ENCODE measurements at places on chromosomes 5 and 9.

DNA sequence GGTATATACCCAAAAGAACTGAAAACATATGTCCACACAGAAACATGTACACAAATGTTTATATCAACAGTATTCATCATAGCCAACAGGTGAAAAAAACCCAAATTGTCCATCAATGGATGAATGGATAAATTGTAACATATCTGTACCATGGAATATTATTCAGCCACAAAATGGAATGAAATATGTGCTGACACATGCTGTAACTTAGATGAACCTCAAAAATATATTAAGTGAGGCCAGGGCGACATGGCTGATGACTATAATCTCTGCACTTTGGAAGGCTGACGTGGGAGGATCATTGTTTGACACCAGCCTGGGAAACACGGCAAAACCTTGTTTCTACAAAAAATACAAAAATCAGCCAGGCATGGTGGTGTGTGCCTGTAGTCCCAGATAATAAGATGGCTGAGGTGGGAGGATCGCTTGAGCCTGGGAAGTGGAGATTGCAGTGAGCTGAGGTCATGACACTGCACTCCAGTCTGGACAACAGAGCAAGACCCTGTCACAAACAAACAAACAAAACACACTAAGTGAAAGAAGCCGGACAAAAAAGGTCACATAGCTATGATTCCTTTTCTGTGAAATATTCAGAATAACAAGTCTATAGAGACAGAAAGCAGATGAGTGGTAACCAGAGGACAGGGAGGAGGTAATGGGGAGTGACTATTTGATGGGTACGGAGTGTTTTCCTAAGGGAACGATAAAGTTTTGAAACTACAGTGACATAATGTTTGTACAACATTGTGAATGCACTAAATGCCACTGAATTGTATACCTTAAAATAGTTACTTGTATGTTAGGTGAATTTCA is 11.4 kb downstream of the KYAT1 start:
- H3K4me1 ChIP-seq, result no peaks in the 10 kb centered on the region
- no peaks in the 10 kb centered on the region for H3K27me3 ChIP-seq
- H3K4me3 ChIP-seq, result no peak overlapping the region
- DNase-seq, result no peak

- H3K36me3 ChIP-seq, result no peaks in the 10 kb centered on the region
- H3K4me3 ChIP-seq, result no peak overlapping the region
- no peak overlapping the region for H3K27ac ChIP-seq
- H3K4me1 ChIP-seq, result no peaks in the 10 kb centered on the region
- no peaks in the 10 kb centered on the region for H3K27me3 ChIP-seq
These were observed 47.0 kb downstream of the KLF9 start for GRCh38 chr9:70367305-70367930.

GRCh38 chr5:56481428-56482357 is 248.6 kb upstream of the ANKRD55 start:
- peak overlapping the region; percentile 96 for H3K27ac ChIP-seq
- DNase-seq, result peak; percentile 5
- peaks cover 36% of the 10 kb centered on the region for H3K27me3 ChIP-seq
- H3K4me1 ChIP-seq, result peaks cover 7% of the 10 kb centered on the region

GRCh38 chr9:121748727-121749423 is 97.4 kb downstream of the DAB2IP start:
- H3K36me3 ChIP-seq, result peaks cover 4% of the 10 kb centered on the region
- peak overlapping the region; percentile 76 for H3K27ac ChIP-seq
- peaks cover 23% of the 10 kb centered on the region for H3K4me1 ChIP-seq

GRCh38 chr5:146884066-146884626 is 5.6 kb upstream of the PPP2R2B start:
- H3K36me3 ChIP-seq, result no peaks in the 10 kb centered on the region
- H3K4me3 ChIP-seq, result no peak overlapping the region

DNA sequence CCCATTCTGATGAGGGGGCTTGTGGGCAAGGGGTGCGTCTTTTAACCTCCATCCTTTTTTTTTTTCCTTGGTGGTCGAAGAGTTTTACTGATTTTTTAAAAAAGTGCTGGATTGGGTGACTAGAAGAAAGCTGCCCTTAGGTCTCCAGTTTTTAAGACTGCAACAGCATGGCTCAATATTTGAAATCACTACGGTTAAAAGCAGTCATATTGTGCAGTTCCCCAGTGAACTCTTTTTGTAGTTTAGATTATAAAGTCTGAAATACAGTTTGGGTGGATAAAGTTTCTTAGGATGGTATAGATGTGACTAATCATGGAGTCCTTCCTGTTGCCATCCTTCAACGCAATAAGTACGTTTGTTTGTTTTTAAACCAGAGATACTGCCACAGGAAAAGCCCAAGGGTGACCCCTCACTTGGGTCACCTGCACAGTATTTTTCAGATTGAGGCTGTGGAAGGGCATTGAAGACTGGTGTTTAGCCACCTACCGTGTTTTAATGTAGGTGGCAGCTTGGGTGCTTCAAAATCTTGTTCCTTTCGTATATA is 520 bp upstream of the DHFR start:
- no peaks in the 10 kb centered on the region for H3K27me3 ChIP-seq
- no peak for DNase-seq
- H3K36me3 ChIP-seq, result peaks cover 40% of the 10 kb centered on the region
- H3K27ac ChIP-seq, result peak overlapping the region; percentile 92
- H3K4me3 ChIP-seq, result peak overlapping the region; percentile 78
- H3K4me1 ChIP-seq, result peaks cover 28% of the 10 kb centered on the region

- no peak overlapping the region for H3K27ac ChIP-seq
- no peak overlapping the region for H3K4me3 ChIP-seq
- DNase-seq, result no peak
- no peaks in the 10 kb centered on the region for H3K27me3 ChIP-seq
These were observed 17.5 kb downstream of the SPOCK1 start for GRCh38 chr5:137481596-137481995.

GRCh38 chr9:129036923-129037766 is 719 bp downstream of the MIGA2 start:
- H3K4me1 ChIP-seq, result peaks cover 33% of the 10 kb centered on the region
- H3K4me3 ChIP-seq, result peak overlapping the region; percentile 98
- no peaks in the 10 kb centered on the region for H3K27me3 ChIP-seq
- peak overlapping the region; percentile 95 for H3K27ac ChIP-seq
- DNase-seq, result no peak

GRCh38 chr9:111330124-111330523 is at the start of gene OR2K2:
Gene OR2K2 (minus strand): TSS chr9:111330224. CDS start chr9:111328433, 1,791 bp downstream.
- peaks cover 43% of the 10 kb centered on the region for H3K27me3 ChIP-seq
- no peak within 1 kb of the TSS for H3K4me3 ChIP-seq
- peaks cover 6% of the 10 kb centered on the region for H3K4me1 ChIP-seq
- H3K36me3 ChIP-seq, result no peaks in the 10 kb centered on the region

DNA sequence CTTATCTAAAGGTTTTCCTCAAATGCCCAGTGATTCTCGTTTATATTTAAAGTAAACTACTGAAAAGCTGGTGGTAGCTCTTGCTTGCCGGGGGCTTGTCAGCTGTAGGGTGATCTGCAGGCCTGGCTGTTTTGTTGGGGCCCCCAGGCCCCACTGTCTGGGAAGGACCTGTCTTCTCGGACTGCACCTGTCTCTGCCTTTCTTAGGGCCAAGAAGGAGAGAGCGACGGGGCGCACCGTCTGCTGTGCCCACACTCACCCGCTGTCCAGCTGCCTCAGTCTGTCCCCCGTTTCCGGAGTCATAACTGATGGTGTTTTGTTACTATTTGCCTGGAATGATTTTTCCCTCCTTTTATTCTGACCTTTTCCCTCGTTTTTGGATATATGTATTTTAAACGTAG is 94.1 kb upstream of the CACNA1B start:
- H3K4me3 ChIP-seq, result no peak overlapping the region
- H3K36me3 ChIP-seq, result peaks cover 50% of the 10 kb centered on the region
- no peak overlapping the region for H3K27ac ChIP-seq
- H3K4me1 ChIP-seq, result peaks cover 14% of the 10 kb centered on the region

- peak overlapping the region; percentile 79 for H3K4me3 ChIP-seq
- no peaks in the 10 kb centered on the region for H3K27me3 ChIP-seq
- peak; percentile 66 for DNase-seq
- peaks cover 22% of the 10 kb centered on the region for H3K36me3 ChIP-seq
- peak overlapping the region; percentile 98 for H3K27ac ChIP-seq
These were observed 232.5 kb downstream of the ARHGAP26 start for GRCh38 chr5:143002459-143003327.

GRCh38 chr9:134339183-134339806 is 13.0 kb downstream of the RXRA start:
- H3K4me3 ChIP-seq, result no peak overlapping the region
- H3K4me1 ChIP-seq, result peaks cover 33% of the 10 kb centered on the region
- no peaks in the 10 kb centered on the region for H3K36me3 ChIP-seq
- DNase-seq, result no peak
- H3K27me3 ChIP-seq, result no peaks in the 10 kb centered on the region

GRCh38 chr9:136023410-136024225 is 62.4 kb upstream of the UBAC1 start:
- no peak overlapping the region for H3K4me3 ChIP-seq
- DNase-seq, result no peak
- peaks cover 41% of the 10 kb centered on the region for H3K4me1 ChIP-seq
- H3K27ac ChIP-seq, result peak overlapping the region; percentile 93

GRCh38 chr5:159452480-159453167 is 122.3 kb upstream of the IL12B start:
- H3K36me3 ChIP-seq, result peaks cover 2% of the 10 kb centered on the region
- H3K4me3 ChIP-seq, result no peak overlapping the region
- no peak overlapping the region for H3K27ac ChIP-seq
- no peaks in the 10 kb centered on the region for H3K27me3 ChIP-seq
- peaks cover 5% of the 10 kb centered on the region for H3K4me1 ChIP-seq
- DNase-seq, result no peak

DNA sequence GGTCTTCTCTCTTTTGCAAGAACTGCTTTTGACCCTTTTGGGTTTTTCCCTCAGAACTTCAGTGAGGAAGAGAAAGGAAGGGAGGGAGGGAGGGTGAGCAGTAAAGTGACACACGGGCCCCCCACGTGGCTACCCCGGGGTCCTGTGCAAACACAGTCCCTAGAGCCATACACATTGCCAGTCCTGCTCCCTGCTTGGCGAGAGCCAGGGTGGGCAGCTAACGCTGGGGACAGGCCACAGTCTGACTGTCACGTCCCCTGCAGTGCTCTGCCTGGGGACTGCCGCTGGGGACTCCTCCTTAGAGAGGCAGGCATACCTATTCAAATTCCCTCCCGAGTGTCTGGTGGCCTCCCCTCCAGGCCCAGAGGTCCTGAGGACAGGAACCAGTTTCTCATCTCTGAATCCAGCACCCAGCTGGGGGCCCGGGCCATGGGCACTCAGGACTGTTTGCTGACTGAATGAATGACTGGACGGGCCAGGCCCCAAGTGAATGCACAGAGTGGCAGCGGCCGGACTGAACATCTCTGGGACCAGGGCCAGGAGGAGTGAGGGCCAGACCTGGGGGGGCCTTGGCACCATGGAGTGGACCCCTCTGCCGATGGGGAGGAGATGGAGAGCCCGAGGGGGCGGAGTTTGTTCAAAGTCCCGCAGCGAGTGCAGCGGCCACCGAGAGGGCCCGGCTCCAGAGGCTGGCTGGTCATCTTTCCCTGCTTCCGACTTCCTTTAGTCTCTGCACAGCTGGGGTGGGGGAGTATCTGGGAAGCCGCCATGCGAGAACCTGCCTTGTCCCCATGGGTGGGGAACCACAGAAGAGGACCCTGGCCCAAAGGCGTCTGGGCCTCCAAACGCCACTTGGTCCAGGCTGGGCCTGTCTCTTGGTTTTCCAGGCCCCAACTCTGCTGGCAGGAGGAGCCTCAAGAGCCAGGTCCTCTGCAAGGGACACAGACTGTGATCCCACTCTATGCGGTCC is 5.8 kb downstream of the CCDC187 start:
- H3K36me3 ChIP-seq, result peaks cover 3% of the 10 kb centered on the region
- H3K4me1 ChIP-seq, result no peaks in the 10 kb centered on the region
- peaks cover 15% of the 10 kb centered on the region for H3K27me3 ChIP-seq
- no peak overlapping the region for H3K4me3 ChIP-seq
- no peak overlapping the region for H3K27ac ChIP-seq

DNA sequence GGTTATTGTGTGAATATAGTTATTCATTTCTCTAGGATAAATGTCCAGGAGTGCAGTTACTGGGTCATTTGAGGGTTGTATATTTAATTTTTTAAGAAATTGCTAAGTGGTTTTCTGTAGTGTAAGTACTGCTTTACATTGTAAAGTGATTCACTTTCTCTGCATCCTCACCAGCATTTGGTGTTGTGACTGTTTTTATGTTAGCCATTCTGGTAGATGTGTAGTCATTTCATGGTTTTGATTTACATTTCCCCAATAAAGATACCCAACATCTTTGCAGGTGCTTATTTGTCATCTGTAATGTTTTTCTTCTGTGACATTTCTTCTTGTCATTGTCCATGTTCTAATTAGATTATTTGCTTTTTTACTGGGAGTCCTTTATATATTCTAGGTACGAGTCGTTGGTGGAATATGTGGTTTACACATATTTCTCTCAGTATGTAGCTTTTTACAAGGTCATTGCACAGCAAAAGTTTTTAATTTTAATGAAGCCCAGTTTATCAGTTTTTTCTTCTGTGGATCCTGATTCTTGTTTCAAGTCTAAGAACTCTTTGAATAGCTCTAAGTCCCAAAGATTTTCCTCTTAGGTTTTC is 34.0 kb downstream of the SCGB3A1 start:
- DNase-seq, result no peak
- no peak overlapping the region for H3K27ac ChIP-seq
- peaks cover 43% of the 10 kb centered on the region for H3K36me3 ChIP-seq
- H3K4me3 ChIP-seq, result no peak overlapping the region
- H3K27me3 ChIP-seq, result no peaks in the 10 kb centered on the region

DNA sequence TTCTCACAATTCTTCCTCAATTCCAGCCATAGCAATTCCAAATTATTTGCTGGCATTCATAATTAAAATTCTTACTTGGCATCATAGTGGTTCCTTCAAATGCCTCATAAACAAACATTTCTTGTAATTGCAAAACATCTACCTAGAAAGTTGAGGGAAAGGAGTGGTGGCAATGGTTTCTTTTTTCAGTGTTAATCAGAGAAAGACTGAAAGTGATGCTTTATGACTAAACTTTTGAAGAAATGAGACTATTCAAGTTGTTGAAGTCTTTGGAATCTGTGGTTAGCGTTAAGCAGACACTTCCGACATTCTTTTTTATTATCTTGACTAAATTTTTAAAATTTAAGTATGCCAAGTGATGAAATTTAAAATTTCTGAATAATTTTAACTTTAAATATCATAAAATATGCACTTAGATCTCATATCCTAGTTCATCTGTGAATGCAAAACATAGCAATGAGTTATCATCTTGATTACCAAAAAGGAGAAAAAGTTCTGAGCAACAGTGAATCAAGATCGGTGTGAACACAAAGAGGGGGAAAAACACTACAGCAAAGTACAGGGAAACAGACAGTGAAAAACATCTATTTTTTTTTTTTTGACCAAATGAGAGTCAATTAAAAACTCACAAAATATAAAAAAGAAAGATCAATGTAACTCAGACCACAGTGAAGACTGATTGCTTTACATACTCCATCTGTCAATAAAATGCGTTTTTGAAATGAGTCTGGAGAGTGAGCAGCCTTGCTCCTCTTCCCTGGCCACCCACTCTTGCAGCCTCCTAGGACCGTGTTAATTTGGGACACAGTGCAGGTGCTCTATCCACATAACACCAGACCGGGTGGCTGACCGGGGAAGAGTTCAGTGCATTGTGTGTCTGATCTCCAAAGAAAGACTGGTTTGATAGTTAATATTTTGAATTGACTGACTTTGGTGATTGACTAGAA is 20.6 kb upstream of the IL7R start:
- no peaks in the 10 kb centered on the region for H3K27me3 ChIP-seq
- peak overlapping the region; percentile 88 for H3K27ac ChIP-seq

GRCh38 chr5:67724412-67725135 is 491.0 kb upstream of the PIK3R1 start:
- H3K27me3 ChIP-seq, result no peaks in the 10 kb centered on the region
- no peaks in the 10 kb centered on the region for H3K4me1 ChIP-seq
- H3K4me3 ChIP-seq, result no peak overlapping the region
- H3K27ac ChIP-seq, result no peak overlapping the region
